ENCODE measurements at places on chromosomes 5 and 9.

DNA sequence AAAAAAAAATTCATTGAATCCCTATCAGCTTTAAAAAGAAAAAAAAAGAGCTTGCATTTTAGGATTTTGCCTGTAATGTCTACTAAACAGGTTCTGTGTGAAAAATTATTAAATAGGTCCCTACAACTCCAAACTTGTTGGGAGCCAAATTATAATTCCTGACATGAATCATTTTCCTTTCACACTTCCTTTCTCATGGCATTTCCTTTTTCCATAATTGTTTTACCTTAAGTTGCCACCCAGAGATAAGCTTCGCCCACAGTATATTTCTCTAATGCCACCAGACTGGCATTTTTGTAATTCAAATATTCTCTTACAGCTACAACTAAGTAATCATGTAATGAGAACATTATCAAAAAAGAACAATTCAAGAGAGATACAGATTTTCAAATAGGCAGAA, 348.8 kb downstream of the EFNA5 start:
- peak; percentile 45 for DNase-seq

GRCh38 chr5:14715481-14715880, 51.0 kb downstream of the OTULIN start:
- DNase-seq = peak; percentile 57

DNA sequence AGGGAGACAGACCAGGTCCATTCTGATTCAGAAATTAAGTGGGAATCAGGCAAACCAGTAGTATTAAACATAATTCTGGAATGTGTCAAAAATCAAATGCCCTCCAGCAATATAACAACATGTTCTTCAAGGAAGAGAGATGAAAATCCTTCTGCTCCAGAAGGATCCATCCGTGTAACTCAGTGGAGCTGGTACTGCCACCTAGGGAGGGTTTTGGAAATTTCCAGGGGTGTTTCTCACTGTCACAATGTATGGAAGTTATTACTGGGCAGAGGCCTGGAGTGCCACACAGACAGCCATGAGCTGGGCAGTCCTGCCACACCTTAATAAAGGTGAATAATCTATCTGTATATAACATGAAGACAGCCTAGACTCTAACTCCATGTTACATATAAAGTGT, 87.5 kb downstream of the TTLL11 start:
- peak; percentile 58 for DNase-seq

DNA sequence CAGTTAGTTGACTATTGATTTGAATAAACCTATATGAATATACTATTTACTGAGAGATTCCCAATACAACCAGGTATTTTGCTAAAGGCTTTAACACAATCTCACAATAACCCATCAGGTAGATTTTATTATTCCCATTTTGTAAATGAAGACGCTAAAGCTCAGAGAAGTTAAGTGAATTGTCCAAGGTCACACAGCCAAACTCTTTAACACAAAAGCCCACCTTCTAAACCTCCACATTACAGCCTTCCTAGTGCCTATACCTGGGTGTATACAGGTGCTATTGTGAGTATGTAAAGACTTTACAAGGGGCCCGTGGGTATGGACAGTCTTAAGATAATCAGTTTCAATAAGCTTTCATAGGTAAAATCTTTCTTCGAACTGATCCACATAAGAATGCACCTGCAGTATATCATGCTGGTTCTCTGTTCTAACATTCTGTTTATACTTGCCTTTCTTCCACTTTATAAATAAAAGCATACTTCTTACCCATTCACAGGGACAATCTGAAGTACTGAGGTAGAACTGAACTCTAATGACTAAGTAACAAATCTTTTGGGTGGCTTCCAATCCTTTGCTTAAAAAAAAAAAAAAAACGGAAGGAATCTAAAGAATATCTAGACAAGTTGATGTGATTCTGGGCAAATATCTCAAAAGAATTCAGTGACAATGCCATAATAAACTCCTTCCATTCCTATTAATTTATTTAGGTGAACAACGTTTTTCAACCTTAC, 59.1 kb downstream of the PJA2 start:
- DNase-seq = no peak

- DNase-seq = no peak
Observed at GRCh38 chr5:170296036-170296934, 1.3 kb downstream of the LCP2 start.

DNA sequence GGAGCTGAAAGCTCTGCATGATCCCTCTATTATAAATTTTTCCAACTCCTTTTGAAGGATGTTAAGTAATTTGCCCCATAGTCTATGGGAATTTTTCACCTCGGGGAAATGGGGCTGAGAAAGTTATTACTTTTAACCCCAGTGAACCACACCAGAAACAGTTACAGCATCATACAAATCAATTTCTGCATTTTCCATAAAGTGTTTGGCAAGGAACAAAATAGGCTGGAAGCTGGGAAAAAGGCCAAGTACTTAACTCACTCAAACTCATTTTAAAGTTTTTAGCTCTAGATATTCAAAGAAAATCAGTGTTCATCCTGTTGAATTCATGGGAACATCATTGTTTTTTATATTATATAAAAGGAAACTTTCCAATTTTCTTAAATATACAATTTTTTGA, 160.9 kb downstream of the SH3GL2 start:
- DNase-seq = no peak

- no peak for DNase-seq
Observed at GRCh38 chr9:33315371-33315770, 25.1 kb downstream of the NFX1 start.

GRCh38 chr9:111186021-111186530, 143.9 kb downstream of the OR2K2 start:
- DNase-seq = no peak

- peak; percentile 71 for DNase-seq
Observed at GRCh38 chr5:66597183-66597757, 1.1 kb downstream of the MAST4 start.

DNA sequence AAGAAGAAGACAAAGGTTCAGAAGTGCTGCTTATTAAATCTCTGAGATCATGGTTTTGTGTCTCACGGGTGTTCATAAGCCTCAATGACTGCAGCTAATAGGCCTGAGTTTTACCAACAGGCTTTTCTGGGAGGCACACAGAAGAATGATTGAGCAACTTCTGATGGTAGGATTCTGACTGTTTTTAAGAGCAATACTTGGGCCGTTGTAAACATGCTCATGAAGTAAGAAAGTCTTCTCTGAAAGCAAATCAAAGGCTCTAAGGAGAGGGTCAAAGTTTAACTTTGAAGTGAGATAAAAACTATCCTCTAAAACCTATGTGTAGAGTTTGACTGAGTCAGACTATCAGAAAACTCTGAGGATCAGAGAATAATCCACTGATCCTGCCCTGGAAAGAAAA, 390.9 kb upstream of the DAB2 start:
- no peak for DNase-seq

GRCh38 chr9:116687754-116688135, 640 bp downstream of the TRIM32 start:
- no peak for DNase-seq

DNA sequence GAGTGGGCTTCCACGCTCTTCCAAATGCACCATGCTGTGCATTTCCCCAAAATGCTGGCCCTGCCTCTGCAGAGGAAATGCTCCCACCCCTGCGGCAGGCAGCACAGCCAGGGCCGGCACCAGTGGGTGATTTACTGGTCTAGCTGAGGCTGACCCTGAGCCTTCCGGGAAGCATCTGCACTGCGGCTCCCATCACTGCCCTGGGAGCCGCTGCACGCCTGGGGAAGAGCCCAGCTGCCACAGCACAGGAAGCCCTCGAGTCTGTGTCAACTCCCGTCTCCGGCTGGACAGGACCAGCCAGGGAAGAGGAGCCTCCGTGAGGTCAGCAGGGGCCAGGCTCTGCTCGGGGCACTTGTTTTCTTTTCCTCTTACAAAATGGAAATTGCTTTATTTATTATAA, 25.1 kb upstream of the EEIG1 start:
- no peak for DNase-seq

GRCh38 chr5:9165546-9165945, 380.3 kb downstream of the SEMA5A start:
- no peak for DNase-seq

- DNase-seq = no peak
Observed at GRCh38 chr9:114638404-114638803, 19.2 kb downstream of the TEX53 start.

GRCh38 chr5:32504989-32505596, 60.6 kb upstream of the ZFR start:
- peak; percentile 28 for DNase-seq

GRCh38 chr5:64312491-64312890, 146.8 kb downstream of the RNF180 start:
- DNase-seq = no peak

DNA sequence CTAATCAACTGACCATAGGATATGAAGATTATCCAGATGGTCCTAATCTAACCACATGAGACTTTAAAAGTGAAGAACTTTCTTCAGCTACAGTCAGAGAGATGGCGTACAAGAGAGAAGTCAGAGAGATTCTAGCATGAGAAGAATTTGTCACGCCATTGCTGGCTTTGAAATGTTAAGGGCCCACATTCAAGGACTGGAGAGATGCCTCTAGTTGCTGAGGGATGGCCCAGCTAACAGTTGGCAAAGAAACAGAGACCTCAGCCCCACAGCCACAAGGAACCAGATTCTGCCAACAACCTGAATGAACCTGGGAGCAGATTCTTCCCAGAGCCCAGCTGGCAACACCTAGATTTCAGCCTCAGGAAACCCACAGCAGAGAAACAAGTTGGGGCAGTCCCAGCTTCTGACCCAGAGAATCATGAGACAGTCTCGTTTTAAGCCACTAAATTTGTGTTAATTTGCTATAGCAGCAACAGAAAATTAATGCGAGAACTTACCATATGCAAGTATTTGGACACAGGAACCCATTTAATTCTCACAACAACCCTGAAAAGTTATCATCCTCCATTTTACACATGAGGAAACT, 132.0 kb downstream of the MLLT3 start:
- DNase-seq = peak; percentile 73

- no peak for DNase-seq
Observed at GRCh38 chr5:50873595-50874277, 207.3 kb downstream of the PARP8 start.

GRCh38 chr5:39014561-39014960, 59.6 kb downstream of the RICTOR start:
- peak; percentile 62 for DNase-seq

- no peak for DNase-seq
Observed at GRCh38 chr5:9387879-9388278, 158.0 kb downstream of the SEMA5A start.

GRCh38 chr9:547314-547713, 294.2 kb upstream of the DMRT1 start:
- no peak for DNase-seq

DNA sequence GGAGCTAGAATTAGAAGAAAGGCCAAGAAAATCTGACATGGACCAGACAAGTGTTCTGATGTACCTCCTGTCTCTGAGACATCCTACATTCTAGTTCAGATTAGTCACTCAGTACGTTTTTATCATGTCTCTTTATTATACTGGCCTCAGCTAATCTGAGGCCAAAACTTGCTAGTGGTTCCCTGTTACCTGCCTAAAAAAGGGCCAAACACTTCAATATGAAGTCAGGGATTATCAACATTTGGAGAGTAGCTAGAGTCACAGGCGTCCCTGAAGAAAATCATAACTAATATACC, 587.4 kb downstream of the PRELID2 start:
- DNase-seq = no peak

GRCh38 chr9:32413424-32413823, 29.0 kb downstream of the ACO1 start:
- DNase-seq = no peak

Data from epithelial cell of esophagus (primary cell).